Heart left ventricle (tissue), 16 donors: ENCODE measurements at places on chromosomes 7 and 10.

DNA sequence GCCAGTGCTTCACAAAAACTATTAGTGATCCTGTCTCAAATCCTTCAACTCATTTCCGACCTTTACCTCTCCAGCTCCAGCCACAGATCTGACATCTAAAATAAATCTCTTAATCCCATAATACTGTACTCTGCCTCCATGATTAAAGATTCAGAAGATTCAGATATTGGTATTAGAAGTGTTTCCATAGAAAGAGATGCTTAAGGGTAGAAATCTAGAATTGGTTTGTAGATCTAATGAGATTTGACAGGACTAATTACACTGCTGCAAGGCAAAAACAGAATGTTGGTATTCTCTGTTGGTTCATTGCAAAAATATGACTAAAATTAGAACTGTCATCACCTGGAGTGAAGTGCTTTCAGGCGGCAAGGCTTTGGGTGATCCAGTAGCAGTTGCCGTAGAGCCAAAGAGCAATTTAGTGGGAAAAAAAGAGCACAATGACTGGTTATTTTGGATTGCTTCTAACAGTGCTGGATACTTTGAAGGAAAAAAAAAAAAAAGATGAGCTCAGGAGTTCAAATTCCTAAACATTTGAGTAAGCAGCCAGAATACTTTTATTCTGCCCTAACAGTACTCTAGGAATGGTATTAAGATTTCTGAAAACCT lies 940.1 kb upstream of the SORCS1 start:
- no peak for DNase-seq

GRCh38 chr7:137871170-137871915 lies 24.6 kb upstream of the DGKI start:
- DNase-seq = no peak

DNA sequence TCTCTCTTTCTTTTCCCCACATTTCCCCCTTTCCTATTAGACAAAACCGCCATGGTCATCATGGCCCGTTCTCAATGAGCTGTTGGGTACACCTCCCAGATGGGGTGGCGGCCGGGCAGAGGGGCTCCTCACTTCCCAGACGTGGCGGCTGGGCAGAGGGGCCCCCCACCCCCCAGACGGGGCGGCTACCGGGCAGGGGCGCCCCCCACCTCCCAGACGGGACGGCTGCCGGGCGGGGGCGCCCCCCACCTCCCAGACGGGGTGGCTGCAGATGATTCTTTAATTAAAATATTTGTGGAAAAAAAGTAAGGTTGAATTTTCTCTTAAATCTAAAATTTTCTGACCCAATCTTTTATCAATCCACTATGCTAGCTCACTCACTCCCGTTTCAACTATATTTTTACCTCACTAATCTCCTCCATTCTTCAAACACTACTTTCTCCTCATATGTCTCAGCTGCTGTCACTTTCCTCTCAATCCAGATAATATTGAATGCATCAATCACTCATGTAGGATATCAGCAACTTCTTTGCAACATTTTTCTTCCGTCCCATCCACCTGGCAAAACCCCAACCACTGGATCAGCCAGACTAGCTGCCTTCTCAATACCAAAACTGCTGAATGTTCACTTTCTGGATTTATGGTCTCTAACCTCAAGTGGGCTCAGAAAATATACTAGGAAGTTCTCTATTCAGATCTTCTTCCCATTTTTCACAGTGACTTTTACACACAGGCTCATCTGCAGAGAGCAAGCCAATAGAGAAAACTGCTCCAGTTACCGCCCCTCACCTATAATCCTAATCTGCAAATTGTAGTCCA lies 81.1 kb upstream of the TRIM24 start:
- no peak for DNase-seq

- DNase-seq = peak; percentile 10
These were observed 8.0 kb downstream of the FLNC start for GRCh38 chr7:128838109-128838779.

GRCh38 chr7:47895026-47895425 lies 53.2 kb downstream of the PKD1L1 start:
- no peak for DNase-seq

GRCh38 chr7:27150568-27151340 lies 1.6 kb downstream of the HOXA3 start:
- peak; percentile 64 for DNase-seq

DNA sequence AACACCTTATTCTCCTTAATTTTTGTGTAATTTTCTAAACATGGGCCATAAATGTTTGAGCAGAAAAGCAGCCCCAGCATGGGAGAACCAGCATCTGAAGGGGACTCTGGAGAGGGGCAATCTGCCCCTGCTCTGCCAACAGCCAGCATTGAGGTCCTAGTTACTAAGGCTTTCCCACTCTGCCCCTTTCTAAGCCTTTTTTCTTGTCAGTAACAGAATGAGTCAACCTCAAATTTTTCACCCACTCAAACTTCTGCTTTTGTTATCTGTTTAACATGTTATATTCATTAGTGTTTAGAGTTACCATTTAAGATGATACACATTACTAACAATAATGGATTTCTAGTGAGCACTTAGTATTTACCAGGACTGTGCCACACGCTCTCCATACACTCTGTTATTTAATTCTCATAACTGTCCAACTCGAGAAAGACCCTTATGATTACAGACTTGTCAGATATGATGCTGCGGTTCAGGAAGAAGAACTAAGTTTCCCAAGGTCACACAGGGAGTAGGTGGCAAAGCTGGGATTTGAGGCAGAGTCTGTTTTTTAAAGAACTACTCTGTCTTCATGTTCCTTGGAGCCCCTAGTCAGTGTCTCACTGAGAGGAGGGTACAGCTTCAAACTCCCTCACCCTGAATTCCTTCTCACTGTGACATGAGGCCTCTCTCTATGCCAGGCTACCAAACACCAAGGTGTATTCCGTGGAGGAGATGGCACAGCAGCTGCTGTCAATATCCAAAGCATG lies 19.9 kb upstream of the GPAM start:
- no peak for DNase-seq

- no peak for DNase-seq
These were observed 87.1 kb downstream of the KAT6B start for GRCh38 chr10:74913377-74913979.

DNA sequence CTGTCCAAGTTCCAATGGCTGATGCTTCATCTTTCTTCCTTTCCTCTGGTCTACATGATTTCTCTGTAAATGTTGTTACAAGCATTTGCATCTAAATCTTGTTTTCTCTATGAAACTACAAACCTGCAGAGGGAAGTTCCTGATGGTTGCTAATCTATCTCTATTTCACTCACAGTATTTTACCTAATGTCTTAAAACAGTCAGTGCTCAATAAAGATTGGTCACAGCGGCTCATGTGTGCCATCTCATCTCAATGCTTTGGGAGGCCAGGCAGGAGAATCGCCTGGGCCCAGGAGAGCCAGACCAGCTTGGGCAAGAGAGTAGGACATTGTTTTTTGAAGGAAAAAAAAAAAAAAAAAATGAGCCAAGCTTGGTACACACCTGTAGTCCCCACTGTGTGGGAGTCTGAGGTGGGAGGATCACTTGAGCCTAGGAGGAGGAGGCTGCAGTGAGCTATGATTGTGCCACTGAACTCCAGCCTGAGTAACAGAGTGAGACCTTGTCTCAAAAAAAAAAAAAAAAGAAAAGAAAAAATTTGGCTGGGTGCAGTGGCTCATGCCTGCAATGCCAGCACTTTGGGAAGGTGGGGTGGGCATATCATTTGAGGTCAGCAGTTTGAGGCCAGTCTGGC lies 71.3 kb upstream of the ARMC3 start:
- DNase-seq = no peak

DNA sequence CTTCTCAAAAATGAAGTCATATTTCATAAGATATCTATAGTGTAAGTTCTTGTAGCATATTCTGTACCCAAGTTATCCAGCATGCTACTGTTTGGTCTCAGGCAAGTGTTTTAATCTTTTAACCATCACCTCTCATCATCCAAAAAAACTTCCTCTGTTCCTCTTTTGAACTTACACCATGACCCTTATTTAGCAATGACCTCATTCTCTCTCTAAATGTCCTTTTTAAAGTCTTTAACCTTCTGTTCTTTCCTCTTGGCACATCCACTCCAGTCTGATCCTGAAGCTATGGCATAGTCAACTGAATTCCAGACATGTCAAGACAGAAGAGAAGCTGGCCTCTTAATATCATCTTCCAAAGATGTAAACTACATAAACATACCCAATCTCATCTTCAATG lies 26.2 kb downstream of the PPP3CB start:
- no peak for DNase-seq

DNA sequence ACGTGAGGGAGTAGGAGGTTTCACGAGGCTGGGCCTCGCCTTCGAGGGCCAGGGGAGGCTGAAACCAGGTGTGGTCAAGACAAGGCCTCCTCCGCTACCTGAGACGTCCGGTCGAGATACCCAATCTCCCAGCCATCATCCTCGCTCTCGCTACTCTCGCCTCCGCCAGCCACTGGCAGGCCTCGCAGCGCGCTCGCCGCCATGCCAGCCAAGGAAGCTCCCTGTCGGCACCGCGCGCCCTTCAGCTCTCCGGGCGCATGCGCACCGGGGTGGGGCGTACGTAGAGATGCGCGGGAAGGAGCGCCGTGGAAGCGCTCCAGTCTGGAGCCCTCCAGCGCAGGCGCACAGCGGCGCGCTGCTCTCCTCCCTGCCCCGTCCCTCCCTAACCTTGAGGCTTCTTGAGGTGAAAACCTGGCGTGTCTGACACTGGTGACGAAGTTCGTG lies at the start of gene ASZ1:
TSS of gene ASZ1 (minus strand) at position 236 of the 444 bp plus-strand sequence. CDS start at position 203, 33 bp downstream.
- DNase-seq = no peak

DNA sequence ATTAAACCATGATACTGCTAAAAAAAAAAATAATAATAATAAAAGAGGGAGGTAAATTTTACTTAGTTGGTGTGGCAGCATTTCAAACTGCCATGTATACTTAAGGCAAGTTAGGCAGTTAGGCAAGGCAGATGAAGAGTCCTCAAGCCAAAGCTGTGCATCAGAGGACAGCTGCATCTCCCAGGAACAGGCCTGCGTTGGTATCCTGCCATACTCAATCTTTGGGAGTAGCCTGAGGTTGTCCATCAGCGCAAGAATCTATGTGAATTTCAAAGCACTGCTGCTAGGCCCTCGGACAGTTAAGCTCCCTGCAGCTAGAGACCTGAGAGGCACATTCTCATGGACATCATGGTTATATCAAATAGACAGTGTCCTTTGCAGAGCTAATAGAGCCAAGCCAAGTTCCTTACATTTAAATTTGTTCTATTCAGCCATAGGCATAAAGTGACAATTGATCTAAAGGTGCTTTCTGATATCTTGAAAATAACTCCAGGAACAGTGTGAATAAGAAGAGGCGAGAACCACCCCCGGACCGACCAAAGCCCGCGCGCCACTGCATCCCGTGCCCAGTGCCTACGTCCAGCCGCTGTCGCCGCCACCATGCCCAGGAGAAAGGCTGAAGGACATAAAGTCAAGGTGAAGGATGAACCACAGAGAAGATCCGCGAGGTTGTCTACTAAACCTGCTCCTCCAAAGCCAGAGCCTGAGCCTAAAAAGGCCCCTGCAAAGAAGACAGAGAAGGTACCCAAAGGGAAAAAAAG lies 310.6 kb downstream of the SEMA3D start:
- no peak for DNase-seq

GRCh38 chr7:57638666-57639065 lies 188.7 kb downstream of the ZNF716 start:
- no peak for DNase-seq

DNA sequence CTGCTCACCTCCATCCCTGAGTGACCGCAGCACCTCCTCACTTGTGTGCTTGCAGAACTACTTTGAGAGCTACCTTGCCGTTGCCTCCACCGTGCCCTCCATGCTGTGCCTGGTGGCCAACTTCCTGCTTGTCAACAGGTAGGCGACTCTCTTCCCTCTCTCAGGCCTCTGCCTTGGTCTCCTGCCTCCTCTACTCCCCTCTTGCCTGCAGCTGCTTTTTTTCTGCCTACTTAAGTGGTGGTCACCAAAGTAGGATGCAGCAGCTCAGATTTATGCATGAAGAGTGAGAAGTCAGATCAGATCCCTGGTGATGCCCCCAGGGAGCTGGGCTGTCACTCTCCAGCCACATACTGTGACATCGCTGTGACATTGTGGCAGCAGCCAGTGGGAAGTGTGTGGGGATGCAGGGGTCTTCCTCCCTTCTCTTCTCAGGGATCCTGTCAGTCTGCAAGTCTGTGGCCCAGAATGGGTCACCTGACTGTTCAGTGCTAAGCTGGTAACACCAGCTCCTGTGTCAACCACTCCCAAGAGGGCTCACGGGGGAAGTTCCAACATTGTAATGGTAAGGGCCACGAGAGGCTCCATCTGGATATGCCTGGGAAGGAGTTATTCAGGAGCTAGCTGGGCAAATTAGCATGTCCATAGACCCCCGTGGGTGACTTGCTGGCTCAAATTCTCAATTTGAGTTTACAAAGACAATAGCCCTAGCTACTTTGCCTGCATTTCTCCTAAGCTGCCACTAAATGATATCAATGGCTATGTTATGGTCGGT lies 25.3 kb downstream of the SLC29A3 start:
- DNase-seq = no peak

DNA sequence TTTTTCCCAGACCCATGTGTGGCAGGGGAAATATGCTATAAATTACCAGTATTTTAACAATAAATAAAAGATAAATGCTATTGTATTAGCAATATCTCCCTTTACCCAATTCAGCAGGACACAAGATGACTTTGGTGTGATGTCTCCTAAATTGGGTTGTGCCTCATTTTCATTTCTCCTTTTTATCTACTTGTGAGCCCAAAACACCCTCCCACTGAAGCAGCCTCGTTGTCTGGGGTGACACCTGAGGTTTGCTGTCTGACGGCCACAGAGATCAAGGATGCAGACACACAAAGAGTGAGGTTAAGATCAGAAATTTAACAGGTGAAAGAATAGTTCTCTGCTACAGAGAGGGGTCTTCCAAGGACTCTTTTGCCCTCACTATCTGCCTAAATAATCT lies 27.1 kb upstream of the CC2D2B start:
- no peak for DNase-seq

DNA sequence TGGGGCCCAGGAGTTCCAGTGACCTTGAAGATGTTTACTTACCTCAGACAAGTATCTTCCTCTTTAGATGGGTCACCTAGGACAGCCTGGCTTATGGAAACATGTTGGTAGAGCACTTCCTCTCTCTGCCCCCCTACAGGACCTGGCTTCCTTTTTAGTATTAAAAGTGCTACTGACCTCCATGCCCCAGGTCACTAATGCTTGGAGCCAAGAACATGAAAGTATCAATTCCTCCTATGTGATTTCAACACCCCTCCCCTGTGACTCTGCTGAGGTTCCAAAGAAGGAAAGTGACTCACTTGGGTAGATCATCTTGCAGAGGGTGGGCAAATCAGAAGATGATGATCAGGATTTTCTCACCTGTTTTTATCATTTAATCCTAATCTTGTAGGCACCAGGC lies 125.3 kb upstream of the CCDC6 start:
- DNase-seq = no peak

DNA sequence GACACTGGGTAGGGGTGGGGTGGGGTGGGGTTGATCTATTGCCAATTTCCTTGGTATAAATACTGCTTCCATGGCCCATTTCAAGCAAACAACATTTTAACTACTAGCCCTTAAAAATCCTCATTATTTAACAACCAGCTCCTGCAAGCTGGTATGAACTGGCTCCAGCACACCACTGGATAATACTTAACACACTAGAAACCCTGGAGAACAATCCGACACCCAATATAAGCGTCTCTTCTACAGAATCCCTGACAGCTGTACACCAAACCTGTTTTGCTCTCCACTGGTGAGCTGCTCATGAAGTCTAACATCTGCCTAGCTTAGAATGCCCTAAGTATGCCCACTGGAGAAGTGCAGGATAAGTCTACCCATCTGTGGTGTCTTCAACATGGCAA lies 116.8 kb downstream of the HIPK2 start:
- no peak for DNase-seq

GRCh38 chr10:12097791-12098190 lies 29.0 kb downstream of the DHTKD1 start:
- no peak for DNase-seq
